Heart right ventricle (tissue), 16 donors: ENCODE measurements at places on chromosomes 7 and 10.

GRCh38 chr10:43130770-43131171 is 7.5 kb upstream of the CSGALNACT2 start:
- H3K36me3 ChIP-seq = no peaks in the 10 kb centered on the region
- DNase-seq = no peak
- H3K4me3 ChIP-seq = no peak overlapping the region
- H3K4me1 ChIP-seq = no peaks in the 10 kb centered on the region

- no peaks in the 10 kb centered on the region for H3K27me3 ChIP-seq
- DNase-seq = no peak
Observed at GRCh38 chr7:30278849-30279652, 5.3 kb upstream of the ZNRF2 start.

- no peaks in the 10 kb centered on the region for H3K36me3 ChIP-seq
- no peaks in the 10 kb centered on the region for H3K4me1 ChIP-seq
- H3K27ac ChIP-seq = no peak overlapping the region
- no peak for DNase-seq
- H3K27me3 ChIP-seq = no peaks in the 10 kb centered on the region
Observed at GRCh38 chr7:146412781-146413180, 296.2 kb downstream of the CNTNAP2 start.

DNA sequence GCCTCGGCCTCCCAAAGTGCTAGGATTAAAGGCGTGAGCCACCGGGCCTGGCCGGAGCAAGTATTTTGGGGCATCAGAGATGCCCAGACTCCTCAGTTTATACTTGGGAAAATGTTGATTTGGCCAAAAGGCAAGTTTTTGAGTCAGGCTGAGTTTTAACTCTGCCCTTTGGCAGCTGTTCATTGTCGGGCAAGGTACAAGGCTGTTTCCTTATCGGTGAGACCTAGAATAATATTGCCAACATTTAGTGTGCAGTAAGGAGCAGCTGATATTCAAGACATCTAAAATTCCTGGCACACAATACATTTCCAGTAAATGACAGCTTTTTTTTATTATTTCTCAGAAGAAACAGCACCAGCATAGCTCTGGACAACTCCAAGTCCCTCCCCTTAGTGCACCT is 147.6 kb upstream of the C7orf33 start:
- no peak overlapping the region for H3K27ac ChIP-seq
- no peak for DNase-seq
- no peaks in the 10 kb centered on the region for H3K36me3 ChIP-seq
- H3K4me1 ChIP-seq = no peaks in the 10 kb centered on the region

- H3K36me3 ChIP-seq = peaks cover 99% of the 10 kb centered on the region
- no peak overlapping the region for H3K4me3 ChIP-seq
- no peaks in the 10 kb centered on the region for H3K4me1 ChIP-seq
- H3K27me3 ChIP-seq = no peaks in the 10 kb centered on the region
Observed at GRCh38 chr7:130875265-130875741, 141.3 kb upstream of the KLF14 start.

GRCh38 chr7:38673795-38674194 is 42.6 kb upstream of the AMPH start:
- H3K4me3 ChIP-seq = no peak overlapping the region
- no peaks in the 10 kb centered on the region for H3K4me1 ChIP-seq
- H3K27ac ChIP-seq = no peak overlapping the region

DNA sequence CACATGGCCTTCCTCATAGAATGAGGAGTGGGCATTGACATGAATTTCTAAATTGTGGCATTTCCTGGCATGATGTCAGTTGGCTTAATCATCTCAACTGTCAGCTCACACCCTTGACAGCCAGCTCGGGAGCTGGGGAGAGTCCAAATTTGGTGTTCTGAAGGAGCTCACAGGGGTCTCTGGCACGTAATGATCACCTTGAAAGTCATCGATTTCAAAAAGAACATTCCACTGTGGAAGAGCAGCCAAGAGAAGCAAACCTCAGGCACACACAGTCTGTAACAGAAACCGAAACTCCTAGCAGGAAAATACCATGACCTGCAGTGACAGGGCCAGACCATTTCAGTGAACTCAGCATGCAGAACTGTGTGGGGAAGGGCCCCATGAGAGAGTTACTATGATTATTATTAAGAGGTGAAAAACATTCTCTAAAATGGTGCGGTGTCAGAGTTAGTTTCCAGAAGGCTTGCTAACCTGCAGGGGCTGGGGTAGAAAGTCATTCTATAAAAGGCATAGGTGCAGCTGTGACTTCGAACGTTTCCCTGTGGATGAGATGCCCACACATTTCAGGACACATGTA is 26.4 kb upstream of the KLF6 start:
- H3K27ac ChIP-seq = peak overlapping the region; percentile 91
- no peaks in the 10 kb centered on the region for H3K36me3 ChIP-seq
- H3K4me1 ChIP-seq = peaks cover 19% of the 10 kb centered on the region
- H3K4me3 ChIP-seq = peak overlapping the region; percentile 30
- DNase-seq = peak; percentile 54
- H3K27me3 ChIP-seq = no peaks in the 10 kb centered on the region

DNA sequence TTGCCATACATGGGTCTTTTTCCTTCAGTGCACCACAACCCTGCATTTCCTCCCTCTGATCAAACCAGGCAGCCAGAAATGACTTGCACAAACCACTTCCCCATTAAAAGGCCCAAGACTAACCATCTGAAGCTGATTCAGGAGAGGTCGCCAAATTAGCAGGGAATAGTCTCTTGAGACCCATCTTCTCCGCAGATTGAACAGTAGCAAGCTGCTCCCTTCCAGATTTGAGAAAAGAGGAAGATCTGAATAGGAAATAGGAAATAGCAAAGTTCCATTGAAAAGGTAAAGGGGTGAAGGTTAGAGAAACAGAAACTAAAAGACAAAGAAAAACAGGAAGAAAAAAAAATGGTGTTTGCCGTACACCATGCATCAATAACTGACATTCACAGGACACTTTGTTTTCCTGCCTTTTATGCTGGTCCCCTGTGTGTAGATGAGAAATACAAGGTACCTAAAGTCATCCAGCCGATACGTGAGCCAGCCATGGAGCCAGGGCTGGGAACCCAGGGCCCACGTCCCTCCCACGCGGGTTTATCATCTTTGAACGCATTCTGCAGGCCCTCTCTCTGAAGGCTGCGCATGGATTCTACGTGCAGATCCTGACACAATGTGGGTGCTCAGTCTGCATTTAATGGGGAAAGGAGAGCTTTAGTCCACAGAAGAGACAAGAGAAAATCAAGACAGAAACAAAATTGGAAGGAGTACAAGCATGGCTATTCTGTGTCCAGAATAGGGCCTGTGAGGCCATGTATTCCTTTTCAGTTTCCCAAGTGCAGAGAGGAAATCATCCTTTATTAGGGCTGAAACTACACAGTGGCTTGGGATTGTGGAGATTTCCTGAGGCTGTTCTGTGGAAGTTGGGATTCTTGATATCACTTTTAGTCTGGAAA is 268.4 kb upstream of the NPVF start:
- peaks cover 23% of the 10 kb centered on the region for H3K4me1 ChIP-seq
- no peak overlapping the region for H3K4me3 ChIP-seq
- no peaks in the 10 kb centered on the region for H3K27me3 ChIP-seq
- peak; percentile 25 for DNase-seq
- no peak overlapping the region for H3K27ac ChIP-seq
- H3K36me3 ChIP-seq = no peaks in the 10 kb centered on the region

DNA sequence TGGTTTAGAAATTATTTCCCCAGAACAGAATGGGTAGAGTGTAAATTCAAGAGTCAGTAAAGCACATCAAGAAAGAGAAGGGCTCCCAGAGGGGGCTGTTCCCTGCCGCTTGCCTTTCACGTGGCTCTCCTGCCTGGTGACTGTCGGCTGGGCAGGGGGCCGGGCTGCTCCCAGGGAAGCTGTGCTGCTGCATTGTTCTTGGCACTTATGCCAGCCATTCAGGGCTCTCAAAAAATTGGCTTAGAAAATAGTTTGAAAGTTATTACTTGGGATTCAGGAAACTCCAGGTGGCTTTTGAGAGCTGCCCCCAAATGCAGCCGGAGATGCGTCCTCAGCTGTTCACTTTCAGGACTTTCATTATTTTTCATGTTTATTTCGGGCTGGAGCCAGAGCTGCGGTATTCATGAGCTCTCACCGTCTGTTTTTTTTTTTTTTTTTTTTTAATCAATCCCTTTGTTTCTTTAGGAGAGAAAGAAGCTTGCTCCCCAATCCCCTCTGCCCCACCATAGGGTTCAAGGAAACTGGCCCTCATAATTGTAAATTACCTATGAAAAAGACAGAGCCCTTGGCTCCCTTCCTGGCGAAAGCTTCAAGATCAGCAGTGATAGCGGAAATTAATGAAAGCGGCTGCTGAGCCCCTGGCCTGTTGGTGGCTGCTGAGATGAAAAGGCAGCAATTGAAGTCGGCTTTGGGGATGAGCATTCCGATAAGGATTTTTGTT is 94.1 kb downstream of the SORCS3 start:
- peaks cover 5% of the 10 kb centered on the region for H3K4me1 ChIP-seq
- DNase-seq = no peak
- H3K4me3 ChIP-seq = no peak overlapping the region
- H3K27me3 ChIP-seq = no peaks in the 10 kb centered on the region
- no peaks in the 10 kb centered on the region for H3K36me3 ChIP-seq

DNA sequence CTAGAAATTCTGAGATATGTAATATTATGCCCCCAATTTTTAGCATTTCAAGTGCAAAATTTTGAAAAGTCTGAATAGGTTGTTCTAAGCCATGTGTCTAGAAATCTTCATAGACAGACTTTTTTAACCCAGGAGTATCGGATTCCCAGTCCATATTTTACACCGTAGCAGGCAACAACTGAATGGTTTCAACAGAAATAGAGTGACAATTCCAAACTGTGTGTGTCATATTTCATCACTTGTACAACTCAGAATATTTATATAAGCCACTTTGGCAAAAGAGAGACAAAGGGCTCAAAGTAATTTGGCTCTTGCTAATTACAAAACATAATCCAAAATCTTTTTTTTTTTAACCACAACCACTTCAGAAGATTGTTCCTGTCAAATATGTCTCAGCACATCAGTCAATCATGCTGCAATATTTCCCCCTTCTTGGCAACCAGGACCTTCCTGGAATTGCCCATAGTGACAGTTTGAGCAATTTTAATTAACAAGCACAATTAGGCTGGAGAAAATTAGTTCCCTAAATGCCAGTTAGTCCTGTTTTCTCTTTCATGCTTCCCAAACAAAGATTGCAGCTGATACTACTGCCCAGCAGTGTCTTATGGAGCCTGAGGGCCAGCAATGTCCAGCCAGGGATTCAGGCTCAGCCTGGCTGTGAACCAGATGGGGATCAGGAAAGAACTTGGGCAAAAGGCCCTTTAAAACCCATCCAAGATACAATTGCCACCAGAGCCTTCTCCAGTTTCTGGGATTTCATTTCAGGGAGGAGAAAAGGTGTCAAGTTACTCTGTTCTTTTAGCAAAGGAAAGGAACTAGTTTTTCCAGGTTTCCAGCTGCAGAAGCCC is 533.3 kb upstream of the GHITM start:
- no peak for DNase-seq
- H3K4me3 ChIP-seq = no peak overlapping the region
- no peaks in the 10 kb centered on the region for H3K27me3 ChIP-seq
- no peaks in the 10 kb centered on the region for H3K4me1 ChIP-seq
- H3K27ac ChIP-seq = no peak overlapping the region

DNA sequence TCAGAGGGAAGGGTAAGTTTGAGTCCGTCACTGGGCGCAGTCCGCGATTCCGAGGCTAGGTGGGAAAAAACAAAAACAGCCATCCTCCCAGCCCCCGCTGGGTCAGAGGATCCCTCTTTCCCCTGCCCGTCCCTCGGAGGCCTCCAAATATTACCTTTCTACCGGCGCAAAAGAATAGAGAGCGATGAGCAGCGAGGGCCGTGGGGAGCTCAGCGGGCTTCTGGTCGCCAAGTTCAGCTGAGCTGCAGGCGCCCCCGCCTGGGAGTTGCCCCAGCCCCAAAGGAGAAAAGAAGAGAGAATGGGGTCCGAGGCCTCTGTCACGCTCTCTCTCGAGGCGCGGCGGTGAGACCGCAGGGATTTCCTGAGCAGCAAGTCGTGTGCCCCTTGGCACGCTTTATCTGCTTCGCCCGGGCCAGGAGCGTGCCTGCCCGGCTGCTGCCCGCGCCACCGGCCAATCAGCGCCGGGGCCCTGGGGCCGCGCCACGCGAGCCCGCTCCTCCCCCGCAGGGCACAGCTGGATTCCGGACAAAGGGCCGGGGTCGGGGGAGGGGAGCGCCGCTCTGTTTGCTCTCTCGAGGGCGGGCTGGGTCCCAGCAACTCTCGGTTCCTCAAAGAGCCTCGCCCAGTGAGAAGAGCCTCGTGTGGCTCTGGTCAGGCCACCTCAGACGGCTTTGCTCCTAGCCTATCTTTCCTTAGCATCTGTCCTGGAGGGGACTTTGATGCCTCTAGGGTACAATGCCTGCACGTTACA is at the start of gene NEUROG3:
NEUROG3 (minus strand) TSS at position 367 of the 751 bp plus-strand sequence. CDS start 379 bp downstream, outside the sequence.
- H3K4me1 ChIP-seq = peaks cover 7% of the 10 kb centered on the region
- peak; percentile 36 for DNase-seq
- H3K27ac ChIP-seq = no peak within 1 kb of the TSS
- peak within 1 kb of the TSS; percentile 31 for H3K4me3 ChIP-seq
- H3K27me3 ChIP-seq = peaks cover 28% of the 10 kb centered on the region

GRCh38 chr7:106848851-106849442 is 16.1 kb upstream of the PIK3CG start:
- no peaks in the 10 kb centered on the region for H3K27me3 ChIP-seq
- H3K4me1 ChIP-seq = no peaks in the 10 kb centered on the region
- H3K27ac ChIP-seq = no peak overlapping the region
- no peak for DNase-seq
- H3K36me3 ChIP-seq = no peaks in the 10 kb centered on the region

DNA sequence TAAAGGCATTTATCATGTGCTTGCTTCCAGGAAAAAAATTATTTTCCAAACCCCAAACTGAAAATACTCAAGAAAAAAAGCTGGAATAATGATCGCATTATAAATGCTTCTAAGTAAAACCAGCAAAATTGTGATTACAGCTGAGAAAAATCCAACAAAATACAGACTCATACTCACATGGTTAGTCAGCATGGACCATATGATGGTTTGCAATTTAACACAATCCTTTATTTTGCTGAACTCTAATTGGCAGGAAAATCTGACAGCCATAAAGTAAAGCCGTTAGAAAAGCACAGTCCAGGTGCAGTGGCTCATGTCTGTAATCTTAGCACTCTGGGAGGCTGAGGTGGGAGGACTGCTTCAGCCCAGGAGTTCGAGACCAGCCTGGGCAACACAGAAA is 59.6 kb downstream of the BRI3 start:
- H3K4me3 ChIP-seq = no peak overlapping the region
- H3K4me1 ChIP-seq = no peaks in the 10 kb centered on the region
- no peaks in the 10 kb centered on the region for H3K27me3 ChIP-seq

DNA sequence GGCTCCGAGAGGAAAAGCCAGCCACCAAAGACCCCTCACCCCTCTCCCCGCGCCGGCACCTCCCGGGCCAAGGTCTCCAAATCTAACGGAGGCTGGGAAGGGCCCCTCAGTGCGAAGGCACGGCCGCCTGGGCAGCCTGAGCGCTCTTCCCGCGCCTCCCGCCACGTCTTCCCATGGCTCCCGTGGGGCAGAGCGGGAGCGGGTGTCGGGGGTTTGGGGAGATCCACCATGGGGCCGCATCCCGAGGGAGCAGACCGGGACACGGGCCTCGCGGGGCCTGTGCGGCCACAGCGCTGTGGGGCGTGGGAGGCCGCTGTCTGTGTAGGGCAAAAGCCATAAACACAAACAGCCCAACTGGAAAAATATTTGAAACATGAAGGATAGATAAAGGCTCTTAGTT is 22.4 kb downstream of the GPER1 start:
- peaks cover 22% of the 10 kb centered on the region for H3K4me1 ChIP-seq
- H3K36me3 ChIP-seq = no peaks in the 10 kb centered on the region
- no peak for DNase-seq
